Breast epithelium (tissue), 4 donors: ENCODE measurements at places on chromosomes 5 and 9.

DNA sequence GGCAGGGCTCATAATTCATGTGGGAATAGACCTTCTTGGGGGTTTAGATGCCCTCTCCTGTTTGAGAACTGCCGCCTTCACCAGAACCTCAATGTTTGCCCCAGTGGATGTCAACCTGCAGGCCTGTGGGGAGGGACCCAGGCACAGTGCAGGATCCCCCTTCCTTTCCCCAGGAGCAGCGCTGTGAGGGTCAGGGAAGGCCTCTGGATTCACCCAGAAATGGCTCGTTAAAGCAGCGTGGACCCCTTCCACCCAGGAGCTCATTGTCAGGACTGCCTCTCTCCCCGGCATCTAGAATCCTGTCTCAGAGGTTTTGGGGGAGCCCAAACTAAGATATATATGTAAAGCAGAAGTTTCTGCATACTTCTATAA lies 188.3 kb downstream of the GADD45G start:
- DNase-seq: no peak

DNA sequence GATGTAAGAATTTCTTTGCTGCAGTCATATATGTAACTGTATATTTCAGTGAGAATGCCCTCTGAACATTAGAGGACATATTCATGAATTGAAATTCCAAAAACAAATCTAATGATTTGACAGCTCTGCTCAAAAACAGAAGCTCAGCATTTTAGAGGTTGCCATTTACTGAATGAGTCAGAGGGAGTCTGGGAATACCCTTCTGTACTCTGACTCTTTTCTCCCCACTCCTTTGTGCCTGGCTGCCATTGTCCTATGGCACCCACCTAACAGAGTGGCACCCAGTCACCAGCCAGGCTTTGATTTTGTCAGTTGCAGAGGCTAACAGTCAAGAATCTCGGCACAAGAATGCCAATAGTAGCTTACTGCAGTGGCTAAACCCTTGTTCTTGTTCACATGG lies 133.6 kb downstream of the ATG10 start:
- no peak for DNase-seq

DNA sequence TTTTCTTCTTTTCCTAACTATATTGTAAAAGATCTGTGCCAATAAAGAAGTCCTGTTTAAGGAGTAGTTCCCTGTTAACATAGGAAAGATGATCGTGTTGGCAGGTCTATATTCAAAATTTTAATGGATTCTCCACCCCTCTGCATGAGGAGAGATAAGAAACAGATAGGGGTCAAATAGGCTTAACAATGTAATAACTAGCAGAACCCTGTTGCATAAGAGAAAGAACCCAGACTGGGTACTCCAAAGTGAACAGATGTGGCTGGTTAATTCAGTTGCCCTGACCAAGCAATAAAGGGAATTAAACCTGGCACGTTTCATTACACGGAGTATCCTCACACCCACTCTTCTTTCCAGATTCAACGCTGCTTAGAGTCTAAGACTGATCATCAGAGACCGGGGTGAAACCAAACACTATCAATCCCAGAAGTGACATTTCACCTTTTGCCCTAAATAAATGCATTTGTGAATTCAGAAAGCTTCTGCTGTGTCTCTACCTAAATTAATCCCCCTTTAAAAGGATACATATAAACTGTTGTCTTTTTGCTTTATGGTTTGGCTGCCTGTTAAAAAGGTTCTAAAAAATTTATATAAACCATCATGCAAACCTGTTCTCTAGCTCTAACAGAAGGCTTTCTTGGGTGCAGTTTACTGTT lies 1276.9 kb upstream of the WWC1 start:
- no peak for DNase-seq

- DNase-seq: no peak
These were observed 86.1 kb downstream of the ARL15 start for GRCh38 chr5:54224103-54224826.

DNA sequence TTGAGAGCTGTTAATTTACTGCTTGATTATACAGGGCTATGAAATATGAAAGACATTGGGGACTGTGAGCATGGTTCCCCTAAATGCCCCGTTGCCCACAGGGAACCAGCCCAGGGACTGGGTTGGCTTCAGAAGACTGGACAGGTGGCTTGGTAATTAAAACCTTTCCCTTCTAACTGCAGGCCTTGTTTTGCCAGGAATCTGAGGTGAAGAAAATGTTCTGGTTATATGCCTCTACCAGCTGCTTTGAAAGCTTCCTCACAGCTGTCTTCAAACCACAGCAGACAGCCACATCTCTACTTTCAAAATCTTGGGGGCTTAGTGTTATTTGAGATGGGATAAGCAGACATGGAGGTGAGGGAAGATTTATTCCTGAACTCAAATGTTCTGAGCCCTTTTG lies 153.3 kb upstream of the SPRY4 start:
- DNase-seq: no peak

GRCh38 chr5:122515709-122516431 lies 203.8 kb downstream of the SNCAIP start:
- no peak for DNase-seq

- DNase-seq: no peak
These were observed 56.7 kb upstream of the PAPPA start for GRCh38 chr9:116096853-116097252.

DNA sequence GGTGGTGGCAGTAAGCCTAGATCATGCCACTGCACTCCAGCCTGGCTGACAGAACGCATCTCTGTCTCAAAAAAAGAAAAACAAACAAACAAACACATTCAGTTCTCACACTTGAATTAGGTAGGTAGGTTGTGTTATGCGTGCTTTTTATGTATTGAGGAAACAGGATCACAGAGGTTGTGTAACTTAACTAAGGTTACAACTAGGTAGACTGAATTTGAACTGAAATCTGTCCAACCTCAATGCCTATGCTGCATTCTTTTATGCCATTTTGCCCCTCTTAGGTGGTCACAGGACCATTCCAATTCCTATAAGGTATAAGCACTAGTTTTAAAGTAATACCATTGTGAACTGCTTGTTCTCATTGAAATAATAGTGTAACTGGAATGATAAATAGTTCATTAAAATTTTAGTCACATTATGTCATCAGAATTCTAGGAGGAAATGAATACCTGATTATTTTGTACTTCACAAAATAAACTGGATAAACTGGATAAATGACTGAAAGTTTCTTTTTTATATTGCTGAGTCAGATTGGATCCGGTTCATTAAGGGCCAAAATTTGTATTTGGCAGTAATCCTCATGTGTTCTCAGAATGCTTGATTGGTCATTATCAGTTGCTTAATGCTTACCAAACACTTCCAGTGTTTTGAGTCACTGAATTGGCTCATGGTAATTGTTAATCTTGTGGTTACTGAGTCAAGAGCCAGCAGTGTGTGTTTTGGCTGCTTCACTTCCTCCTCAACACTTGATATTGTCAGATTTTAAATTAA lies 7.1 kb downstream of the UBAP1 start:
- peak; percentile 53 for DNase-seq

GRCh38 chr5:26492906-26493459 lies 545.4 kb downstream of the CDH9 start:
- no peak for DNase-seq

DNA sequence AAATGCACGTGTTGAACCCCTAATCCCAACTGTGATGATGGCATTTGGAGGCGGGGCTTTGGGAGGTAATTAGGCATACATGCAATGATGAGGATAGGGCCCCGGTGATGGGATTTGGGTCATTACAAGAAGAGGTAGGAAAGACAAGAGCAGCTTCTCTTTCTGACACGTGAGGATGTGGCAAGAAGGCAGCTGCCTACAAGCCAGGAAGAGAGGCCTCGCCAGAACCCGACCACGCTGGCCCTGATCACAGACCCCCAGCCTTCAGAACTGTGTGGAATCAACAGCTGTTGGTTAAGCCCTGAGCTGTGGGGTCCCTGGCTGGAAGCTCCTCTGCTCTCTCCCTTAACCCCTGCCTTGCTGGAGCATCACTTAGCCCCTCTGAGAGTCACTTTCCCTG lies 57.5 kb downstream of the COL23A1 start:
- no peak for DNase-seq

GRCh38 chr9:105329719-105330062 lies 85.2 kb downstream of the SLC44A1 start:
- DNase-seq: no peak

DNA sequence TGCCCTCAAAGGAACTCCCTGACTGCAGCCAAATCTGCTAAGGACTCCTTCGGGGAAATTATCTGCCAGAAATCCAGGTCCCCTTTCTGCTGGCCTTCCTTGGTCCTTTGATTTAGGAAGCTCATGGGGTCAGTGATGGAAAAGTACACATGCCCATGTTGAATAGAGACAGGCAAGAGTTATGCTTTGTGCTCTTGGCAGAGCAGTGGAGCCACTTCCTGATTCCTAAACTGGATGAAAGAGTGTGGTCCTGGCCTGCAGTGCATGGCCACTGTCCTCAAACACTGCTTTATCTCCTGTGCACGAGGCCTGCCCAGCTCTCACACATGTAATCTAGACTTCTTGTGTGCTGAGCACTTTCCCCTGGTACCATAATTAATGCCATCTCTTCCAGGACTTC lies 2.0 kb upstream of the EBF1 start:
- no peak for DNase-seq

DNA sequence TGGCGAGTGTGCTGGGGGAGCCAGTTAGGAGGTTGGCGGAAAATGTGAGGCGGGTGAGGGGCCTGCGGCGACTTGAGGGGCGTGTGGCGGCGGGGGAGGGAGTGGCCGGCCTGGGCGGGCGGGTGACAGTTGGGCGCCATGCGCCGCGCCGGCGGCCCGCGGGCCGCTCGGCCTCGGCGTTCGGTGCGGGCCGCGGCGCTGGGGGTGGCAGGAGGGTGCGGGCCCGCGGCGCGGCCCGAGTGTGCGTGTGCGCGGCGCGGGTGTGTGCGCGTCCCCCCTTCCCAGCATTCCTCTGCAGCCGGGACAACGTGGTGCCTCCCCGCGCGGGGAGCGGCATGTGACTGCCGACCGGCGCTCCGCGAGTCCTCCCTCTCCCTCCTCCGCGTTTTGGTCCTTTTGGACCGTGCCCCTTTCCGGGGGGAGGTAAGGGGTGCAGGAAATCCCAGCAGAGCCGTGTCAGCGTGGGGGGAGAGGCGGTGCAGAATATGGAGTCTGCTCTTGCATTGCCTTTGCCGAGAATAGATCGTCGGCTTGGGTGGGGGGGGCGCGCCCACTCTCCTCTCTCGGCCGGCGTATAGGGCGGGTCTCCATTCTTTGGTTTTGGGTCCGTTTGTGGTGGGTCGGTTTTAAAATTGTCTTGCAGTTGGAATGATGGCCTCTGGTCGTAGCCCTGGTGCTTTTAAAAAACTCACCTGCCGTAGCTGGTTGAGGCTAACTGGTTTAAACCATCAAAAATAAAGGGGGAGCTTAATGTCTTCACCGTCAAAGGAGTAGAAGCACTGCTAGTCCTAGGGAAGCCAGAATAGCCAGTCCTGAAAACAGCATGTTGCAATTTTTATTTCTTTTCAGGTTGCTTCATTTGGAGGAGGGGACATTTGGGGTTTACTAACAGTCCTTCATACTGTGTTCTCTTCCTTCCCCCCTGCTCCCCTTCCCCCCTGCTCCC lies 2.0 kb downstream of the LARP1 start:
- DNase-seq: no peak

DNA sequence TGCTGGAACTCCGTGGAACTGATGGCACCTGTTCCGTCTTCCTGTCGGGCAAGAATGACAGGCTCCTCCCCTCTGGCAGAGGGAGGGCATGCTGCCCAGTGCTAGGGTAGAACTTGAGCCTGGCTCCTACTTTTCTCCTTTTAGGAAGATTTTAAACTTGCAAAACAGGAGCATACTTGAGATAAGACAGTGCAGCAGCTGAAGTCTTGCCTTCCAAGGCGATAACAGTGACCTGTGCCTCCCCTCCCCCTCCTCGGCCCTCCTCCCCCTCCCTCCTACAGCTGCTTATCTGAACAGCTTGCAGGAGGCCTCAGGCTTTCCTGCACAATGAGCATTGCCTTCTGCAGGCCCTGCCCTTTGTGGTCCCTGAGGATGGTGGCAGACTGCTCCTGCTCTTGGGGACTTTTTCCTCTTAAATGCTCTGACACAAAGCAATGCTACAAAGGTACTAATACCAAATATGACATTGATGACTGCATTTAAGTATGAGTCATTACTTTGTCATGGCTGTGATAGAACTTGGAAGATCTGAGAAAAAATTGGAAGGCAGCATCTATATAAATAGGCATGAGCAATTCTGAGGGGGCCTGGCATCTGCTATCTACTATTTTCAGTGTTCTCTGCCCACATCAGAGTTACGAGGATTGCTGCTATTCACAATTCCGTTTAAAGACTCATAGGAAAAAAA lies 2.0 kb downstream of the GADD45G start:
- DNase-seq: peak; percentile 70

GRCh38 chr5:75839547-75839946 lies 122.3 kb upstream of the POC5 start:
- no peak for DNase-seq
